A549 treated with CpdA at 1 μM for 4 hours (cell line): ENCODE measurements at places on chromosomes 6 and 20. TPM values are rescaled to one million over a fixed set of nuclear protein-coding genes. Genes with fewer than 3 reads are reported as not detected.

Gene RSPH9
- 0.12 to 0.27 TPM (median 0.24 TPM) in 5 replicates for total RNA-seq

Gene ANKEF1
- total RNA-seq, result 7.4 to 7.9 TPM (median 7.7 TPM) in 5 replicates

Gene SIRPB1
- total RNA-seq, result 0.57 to 0.80 TPM (median 0.65 TPM) in 5 replicates

Gene LRP11
- 31.5 to 41.0 TPM (median 38.5 TPM) in 5 replicates for total RNA-seq

Gene PRKN
- total RNA-seq, result 0.07 to 0.10 TPM in 2 of 5 replicates, not detected in the others

Gene ALDH5A1
- total RNA-seq, result 6.8 to 8.3 TPM (median 7.6 TPM) in 5 replicates

Gene RAD21L1
- total RNA-seq, result not detected in 5 replicates

Gene IRF4
- total RNA-seq, result 0.08 to 0.30 TPM (median 0.14 TPM) in 5 replicates

Gene OVOL2
- 0.18 to 0.38 TPM (median 0.22 TPM) in 5 replicates for total RNA-seq

Gene KCNG1
- total RNA-seq, result 16.0 to 30.8 TPM (median 20.1 TPM) in 5 replicates

Gene USP49
- total RNA-seq, result 1.1 to 1.7 TPM (median 1.4 TPM) in 5 replicates

Gene SLC32A1
- total RNA-seq, result not detected in 5 replicates

Gene ZNF311
- total RNA-seq, result 0.16 to 0.37 TPM (median 0.22 TPM) in 5 replicates

Gene IMPG1
- total RNA-seq, result not detected in 5 replicates

Gene WFDC6
- not detected in 5 replicates for total RNA-seq

Gene DDO
- 0.03 to 0.20 TPM (median 0.10 TPM) in 3 of 5 replicates, not detected in the others for total RNA-seq

Gene KIF3B
- 23.0 to 27.7 TPM (median 25.7 TPM) in 5 replicates for total RNA-seq

Gene RPRD1B
- total RNA-seq, result 22.7 to 28.1 TPM (median 26.2 TPM) in 5 replicates

Gene SAMD5
- total RNA-seq, result 0.62 to 0.94 TPM (median 0.76 TPM) in 5 replicates

Gene CD93
- not detected in 5 replicates for total RNA-seq

Gene NCOA3
- 36.0 to 46.6 TPM (median 43.1 TPM) in 5 replicates for total RNA-seq

Gene ELOVL2
- total RNA-seq, result 6.6 to 7.5 TPM (median 6.9 TPM) in 5 replicates

Gene DEFB115
- not detected in 5 replicates for total RNA-seq

Gene HNF4A
- total RNA-seq, result 11.4 to 15.6 TPM (median 12.9 TPM) in 5 replicates
